ENCODE measurements at places on chromosomes 3 and 15.

GRCh38 chr3:103494011-103494410 lies 1059.2 kb downstream of the ZPLD1 start:
- no peak for DNase-seq

DNA sequence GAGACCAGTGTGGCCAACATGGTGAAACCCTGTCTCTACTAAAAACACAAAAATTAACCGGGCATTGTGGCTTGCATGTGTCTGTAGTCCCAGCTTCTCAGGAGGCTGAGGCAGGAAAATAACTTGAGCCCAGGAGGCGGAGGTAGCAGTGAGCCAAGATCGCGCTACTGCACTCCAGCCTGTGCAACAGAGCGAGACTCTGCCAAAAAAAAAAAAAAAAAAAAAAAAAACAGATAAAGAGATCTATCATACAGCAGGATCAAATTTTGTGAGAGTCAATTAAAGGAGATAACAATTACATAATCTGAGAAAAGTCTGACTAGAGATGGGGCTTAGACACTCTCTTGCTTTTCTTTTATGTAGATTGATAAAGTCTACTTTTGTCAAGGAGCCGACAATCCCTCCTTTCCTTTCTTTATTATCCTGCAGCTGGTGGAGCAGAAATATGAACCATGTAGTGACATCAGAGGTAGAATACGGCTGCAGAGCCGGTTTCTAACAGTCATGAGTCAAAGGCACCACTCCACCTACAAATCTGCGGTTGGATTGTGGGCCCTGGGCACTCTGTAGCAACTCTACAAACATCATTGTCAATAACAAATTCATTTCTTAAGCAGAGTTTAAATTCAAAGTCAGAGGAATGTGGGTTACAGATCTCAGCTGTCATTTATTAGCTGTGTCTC lies 9.0 kb downstream of the C2CD4A start:
- DNase-seq, result no peak

- no peak for DNase-seq
Observed at GRCh38 chr3:13788522-13789424, 91.1 kb downstream of the WNT7A start.

GRCh38 chr3:58490860-58491501 lies 915 bp upstream of the KCTD6 start:
- DNase-seq, result no peak

DNA sequence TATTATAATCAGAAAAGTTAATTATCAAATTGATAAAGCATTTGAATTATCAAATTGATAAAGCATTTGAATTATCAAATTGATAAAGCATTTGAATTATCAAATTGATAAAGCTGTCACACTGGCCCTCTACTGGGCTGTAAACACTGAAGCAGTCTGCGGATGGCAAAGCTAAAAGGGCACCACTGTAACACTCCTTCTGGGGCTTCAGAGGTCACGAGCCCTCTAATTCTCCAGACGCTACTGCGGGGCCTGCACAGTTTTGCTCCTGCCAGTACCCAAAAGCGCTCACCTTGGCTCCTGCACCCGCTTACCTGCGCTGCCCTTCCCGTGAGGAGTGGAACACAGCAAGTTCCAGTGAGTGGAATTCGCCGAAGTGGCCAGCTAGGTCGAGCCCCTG lies 409.0 kb upstream of the KCNMB2 start:
- DNase-seq, result no peak

- DNase-seq, result no peak
Observed at GRCh38 chr3:121481106-121481880, 64.5 kb downstream of the POLQ start.

GRCh38 chr15:101641894-101642293 lies 10.3 kb downstream of the TM2D3 start:
- no peak for DNase-seq

- DNase-seq, result peak; percentile 10
Observed at GRCh38 chr3:167811031-167811430, 75.5 kb downstream of the SERPINI1 start.

GRCh38 chr3:112747624-112748023 lies 99.0 kb downstream of the CD200R1L start:
- no peak for DNase-seq

DNA sequence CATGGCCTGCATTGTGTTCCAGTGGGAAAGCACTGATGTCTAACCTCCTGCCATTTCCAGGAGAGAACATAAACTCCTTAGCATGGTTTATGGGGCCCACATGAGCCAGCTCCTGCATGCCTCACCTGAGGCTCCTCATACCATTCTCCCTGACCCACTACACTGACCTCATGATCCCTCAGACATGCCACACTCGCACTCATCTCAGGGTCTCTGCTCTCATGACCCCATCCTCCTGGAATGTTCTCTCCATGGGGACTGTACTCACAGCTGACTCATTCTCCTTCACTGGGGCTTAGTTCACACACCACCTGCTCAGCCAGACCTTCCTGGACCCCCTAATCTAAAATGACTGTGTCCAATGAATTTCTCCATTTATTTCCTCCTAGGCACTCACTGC lies 4.0 kb upstream of the LMCD1 start:
- no peak for DNase-seq

DNA sequence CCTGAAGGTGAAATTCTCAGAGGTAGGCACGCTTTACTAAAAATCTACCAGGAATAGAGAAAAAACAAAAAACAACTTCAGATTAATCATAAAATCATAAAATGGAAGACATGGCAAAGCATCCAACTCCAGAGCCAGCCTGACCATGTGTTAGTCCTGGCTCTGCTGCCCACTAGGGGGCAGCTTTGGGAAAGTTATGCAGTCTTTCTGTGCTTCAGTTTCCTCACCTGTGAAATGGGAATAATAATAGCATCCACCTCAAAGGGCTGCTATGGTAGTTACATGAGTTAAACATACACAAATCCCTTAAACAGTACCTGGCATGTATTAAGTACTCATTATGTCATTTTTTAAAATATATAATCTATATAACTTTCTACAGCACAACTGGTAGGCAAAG lies 52.3 kb downstream of the WNT5A start:
- DNase-seq, result peak; percentile 12

- no peak for DNase-seq
Observed at GRCh38 chr3:15292765-15293522, 39.4 kb downstream of the SH3BP5 start.

- DNase-seq, result no peak
Observed at GRCh38 chr3:4595710-4596113, 102.6 kb downstream of the ITPR1 start.

GRCh38 chr15:90040618-90041017 lies 39.5 kb downstream of the ZNF710 start:
- no peak for DNase-seq

DNA sequence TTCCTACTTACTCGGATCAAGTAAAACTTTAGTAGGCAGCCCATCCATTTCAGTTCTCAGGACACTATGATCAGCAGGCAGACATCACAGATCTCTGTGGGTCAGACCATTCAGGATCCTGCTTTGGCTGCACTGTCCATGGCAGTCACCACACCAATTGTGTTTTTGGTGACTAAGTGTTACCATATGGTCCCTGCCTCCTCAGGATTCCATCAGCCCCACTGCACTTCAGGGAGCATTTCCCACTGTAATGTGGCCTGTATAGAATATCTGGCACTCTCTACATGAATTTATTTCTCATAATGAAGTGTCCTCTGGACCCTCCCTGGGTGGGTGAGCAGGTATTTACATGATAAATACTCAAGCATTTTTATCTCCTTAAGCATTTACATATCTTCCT lies 41.3 kb downstream of the ZNF445 start:
- DNase-seq, result no peak

- DNase-seq, result no peak
Observed at GRCh38 chr3:193884652-193885051, 251.3 kb upstream of the HES1 start.

DNA sequence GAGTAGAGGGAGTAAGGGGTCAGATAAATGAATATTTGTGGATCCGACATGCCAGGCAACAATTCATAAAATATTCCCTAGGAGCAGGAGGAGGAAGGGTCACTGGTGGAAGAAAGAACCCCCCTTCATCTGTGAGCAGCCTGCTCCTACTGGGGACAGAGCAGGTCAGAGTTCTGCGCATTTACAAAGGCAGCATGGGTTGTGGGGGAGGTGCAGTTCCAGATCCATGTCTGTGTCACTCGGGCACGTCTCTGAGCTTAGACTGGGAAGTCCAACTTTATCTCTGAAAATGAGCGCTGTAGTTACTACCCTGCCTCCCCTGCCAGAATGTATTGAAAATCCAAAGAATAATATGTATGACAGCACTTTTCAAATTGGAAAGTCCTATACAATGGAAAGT lies 115.2 kb downstream of the GABRG3 start:
- no peak for DNase-seq

DNA sequence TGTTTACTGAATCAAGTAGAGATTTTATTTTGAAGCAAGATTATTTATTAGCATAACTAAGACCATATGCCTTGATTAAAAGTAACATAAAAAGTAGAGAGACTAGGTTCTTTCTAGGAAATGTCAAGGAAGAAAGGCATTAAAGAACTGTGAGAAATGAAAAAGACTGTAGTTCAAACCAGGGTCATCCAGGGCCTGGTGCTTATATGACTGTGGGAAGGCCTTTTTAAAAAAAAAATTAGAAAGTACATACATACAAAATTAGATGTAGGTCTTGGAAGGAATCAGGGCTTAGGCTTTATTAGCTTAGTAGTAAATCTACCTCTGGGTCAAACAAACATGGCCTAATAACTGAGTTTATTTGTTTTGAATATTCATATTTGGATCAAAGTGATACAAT lies 173.9 kb upstream of the TBL1XR1 start:
- no peak for DNase-seq

DNA sequence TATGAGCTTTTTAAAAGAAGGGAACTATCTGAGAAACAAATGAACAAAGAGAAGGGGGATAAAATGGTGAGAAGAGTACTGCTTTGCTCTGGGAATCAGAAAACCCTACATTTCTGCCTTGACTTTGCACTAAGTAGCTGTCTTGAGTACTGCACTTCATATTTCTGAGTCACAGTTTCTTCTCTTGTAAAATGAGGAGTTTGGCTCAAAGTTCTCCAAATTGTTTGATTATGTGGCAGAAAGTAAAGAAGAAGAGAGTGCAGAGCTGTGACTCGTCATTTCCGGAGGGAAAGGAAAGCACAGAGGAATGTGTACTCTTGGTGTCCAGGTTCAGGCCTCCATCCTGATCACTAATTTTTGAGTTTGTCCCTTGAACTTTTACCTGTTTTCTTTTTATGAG lies 54.7 kb downstream of the TP63 start:
- DNase-seq, result peak; percentile 16

DNA sequence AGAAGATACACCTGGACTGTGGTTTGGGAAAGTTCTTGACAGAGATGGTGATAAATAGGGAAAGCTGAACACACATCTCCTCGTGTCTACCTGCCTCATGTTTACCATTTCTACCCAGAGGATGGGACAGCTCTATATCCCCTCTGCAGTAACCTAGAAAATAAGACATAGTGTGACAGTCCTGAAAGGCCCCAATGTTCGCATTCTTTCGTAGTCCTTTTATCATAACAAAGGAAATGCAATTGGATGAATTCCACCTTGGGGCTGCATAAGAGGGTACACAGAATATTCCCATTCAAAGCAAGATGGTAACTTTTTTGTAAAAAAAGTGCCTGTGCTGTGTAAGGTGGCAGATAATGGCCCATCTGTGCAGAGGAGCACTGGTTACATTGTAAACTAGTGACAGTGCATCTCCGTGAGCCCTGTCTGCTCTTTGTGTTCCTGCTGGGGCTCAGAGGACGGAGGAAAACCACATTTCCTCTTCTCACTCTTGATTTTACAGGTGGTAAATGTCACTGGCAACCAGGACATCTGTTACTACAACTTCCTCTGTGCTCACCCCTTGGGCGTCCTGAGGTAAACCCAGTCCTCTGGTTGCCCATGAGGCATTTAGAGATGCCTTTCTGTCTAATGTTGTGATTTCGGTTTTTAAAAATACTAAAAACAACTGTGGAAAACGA lies 74.3 kb downstream of the SIDT1 start:
- no peak for DNase-seq

GRCh38 chr3:131386429-131387165 lies 5.0 kb downstream of the NUDT16 start:
- DNase-seq, result no peak

- peak; percentile 77 for DNase-seq
Observed at GRCh38 chr3:108662142-108662738, 72.7 kb downstream of the DZIP3 start.

- no peak for DNase-seq
Observed at GRCh38 chr15:52559575-52559974, 9.3 kb downstream of the ARPP19 start.

GRCh38 chr3:170178651-170179050 lies 2.9 kb downstream of the PHC3 start:
- no peak for DNase-seq

DNA sequence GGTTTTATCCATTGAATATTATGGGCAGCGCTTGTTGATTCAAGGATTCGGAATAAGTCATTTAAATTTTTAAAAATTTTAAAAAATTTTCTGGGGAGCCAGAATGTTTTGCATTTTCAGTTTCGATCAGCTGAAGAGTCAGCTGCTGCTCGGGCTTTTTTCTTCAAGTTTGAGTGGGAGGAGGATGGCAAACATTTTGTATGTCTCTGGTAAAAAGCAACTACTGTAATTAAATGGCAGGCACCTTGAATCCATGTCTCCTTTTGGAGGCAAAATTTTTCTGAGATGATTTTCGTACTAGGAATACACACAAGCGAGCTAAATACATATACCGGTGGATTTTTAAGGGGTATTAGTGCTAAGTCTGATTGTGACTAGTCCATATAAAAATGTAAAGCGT lies 612 bp downstream of the C3orf38 start:
- no peak for DNase-seq

- DNase-seq, result no peak
Observed at GRCh38 chr3:21509731-21510470, 241.1 kb downstream of the ZNF385D start.

DNA sequence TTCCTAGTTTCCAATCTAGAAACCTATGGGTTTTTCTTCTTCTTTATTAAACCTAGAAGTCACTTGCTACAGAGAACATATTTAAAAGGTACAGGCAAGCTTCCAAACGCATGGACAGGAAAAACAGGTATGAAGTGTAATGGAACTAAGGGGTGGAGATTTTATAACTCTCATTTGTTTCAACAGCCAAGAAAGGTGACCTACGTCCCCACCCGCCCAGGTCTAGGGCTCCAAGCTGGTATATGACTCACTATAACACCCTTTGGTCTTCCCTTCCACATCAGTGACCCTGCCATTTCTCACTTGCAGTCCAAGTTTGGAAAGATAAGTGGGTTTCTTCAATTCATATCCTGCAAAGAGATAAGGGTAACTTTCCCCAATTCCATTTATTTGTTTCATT lies 6.0 kb upstream of the LIPH start:
- no peak for DNase-seq
